GM20000 (cell line): ENCODE measurements at places on chromosomes 7 and 10.

DNA sequence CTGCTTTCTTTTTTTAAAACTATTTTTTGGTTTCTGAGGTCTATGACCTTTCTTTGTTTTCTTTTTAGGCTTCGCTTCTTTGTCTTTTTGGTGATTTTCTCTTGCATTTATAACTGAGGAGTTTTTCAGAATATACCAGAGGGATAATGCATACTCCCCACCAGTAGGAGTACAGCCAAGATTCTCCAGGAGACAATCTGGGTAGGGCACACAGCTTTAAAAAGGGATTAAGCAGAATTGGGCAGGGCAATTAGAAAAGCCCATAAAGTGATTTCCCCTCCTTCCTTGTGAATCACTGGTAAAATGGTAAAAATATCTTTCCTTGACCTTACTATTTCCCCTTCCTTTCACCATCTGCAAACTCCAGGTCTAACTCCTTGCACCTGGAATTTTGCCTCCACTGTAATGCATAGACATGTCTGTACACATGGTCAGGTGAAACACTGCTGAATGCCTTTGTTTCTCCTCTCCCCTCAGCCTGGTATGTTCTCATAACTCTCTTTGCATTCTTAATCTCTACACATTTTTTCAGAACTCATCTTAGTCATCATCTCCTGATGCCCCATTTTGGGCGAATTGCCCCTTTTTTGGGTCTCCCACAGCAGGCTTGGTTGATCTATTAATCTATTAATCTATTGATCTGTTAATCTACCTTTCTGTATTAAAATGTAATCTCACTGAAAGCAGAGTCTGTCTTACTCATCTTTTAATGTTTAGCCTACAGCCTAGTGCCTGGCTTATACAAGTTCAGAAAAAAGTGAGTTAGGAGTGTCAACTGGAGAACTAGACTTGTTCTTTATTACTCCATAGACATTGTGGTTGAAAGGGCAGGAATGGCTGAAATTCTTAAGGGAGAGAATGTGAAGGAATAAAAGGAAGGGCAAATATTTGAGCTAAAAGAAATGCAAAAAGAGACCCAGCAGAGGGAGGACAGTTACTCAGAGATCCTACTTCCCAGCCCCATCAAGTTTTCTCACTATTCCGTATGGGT, 64.6 kb downstream of the MDFIC start:
- no peak for DNase-seq

DNA sequence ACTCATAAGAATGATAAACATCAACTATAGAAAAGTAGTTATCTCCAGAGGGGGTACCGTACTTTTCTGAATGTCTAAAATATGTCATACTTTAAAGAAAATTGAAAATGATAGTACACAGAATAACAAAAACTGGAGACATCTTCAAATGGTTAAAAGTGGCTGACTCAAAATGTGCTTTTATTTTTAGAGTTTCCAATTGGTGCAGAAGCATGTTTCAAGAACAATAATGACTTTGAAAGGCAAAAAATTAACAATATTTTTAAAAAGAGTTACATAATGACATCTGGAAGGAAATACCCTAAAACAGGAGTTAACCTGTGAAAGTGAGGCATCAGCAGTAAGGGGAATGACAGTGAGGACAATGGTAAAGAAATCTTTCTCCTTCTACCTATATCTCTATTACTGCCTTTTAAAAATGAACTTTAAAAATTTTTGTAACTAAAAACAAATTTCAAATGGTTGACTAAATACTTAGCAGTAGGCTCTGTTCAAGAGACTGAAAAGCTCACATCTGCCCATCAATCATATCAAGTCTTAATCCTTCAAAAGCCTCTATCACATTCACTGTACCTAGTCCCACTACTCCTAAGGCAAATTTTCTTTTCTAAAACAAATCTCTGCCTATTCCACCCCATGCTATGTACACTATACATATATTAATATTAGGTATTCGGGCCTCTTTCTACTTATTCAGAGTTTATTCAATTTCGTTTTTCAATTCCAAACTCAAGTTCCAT, 3.0 kb downstream of the ASZ1 start:
- DNase-seq, result peak; percentile 42

DNA sequence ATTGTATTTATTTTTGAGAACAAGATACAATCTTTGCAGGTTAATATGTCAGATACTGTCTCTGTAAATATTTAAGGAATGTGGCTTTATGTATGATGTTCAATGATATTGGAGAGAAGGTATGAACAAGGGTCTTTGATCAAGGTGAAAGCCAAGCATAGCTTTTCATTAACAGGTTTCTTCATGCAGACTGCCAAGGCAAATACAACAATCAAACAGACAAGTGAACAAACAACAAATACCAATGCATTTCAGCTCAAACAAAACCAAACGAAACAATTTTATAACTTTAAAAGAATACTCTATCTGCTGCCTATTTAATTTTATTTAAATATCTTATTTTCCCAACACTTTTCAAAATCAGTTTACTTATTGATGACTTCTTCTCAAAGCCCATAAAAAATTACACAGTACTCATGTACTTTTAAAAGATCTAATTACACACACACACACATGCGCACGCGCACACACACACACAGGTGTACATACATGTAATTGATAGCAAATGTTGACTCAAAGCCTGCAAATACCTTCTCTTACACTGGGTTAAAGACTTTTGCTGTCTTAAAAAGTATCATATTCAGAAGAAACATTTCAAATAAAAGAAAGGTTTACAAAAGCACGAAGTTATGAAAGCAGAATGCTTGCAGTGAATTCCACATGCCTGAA, 201.1 kb upstream of the CCDC6 start:
- no peak for DNase-seq

DNA sequence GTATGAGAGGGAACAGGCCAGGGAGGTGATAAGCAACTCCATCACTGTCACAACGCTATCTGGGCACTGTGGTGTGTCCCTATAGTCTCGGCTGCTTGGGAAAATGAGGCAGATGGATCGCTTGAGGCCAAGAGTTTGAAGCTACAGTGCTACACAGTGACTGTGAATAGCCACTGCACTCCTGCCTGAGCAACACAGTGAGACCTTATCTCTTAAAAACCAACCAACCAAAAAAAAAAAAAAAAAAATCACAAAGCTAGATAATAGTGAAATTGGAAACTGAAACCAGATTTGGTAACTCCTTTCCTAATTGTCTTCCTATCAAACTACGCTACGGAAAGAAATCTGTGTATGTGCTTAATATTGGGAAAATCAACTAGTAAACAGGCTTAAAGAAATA, 14.1 kb downstream of the MICU1 start:
- DNase-seq, result no peak

GRCh38 chr7:6636741-6637543, at the start of gene ZNF316:
Gene ZNF316 (plus strand): TSS chr7:6637318. CDS start chr7:6642410, 5,092 bp downstream.
- peak; percentile 99 for DNase-seq

DNA sequence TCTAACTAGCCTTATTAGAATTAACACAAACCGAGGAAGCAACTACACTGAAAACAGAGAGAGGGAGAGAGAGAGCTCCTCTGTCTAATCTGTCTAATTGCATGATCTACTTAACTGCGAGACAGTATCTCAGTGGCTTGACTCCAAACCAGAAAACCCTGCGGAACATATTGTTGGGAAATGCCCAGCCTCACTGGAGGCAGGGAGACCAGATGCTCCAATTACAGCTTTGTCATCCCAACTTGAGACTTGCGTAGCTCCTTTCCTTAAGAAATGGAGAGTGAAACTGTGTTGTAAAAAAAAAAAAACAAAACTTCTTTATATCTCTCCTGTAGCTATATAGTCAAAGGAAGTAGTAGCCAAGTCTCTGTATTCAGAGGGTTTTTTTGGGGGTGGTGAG, 52.0 kb upstream of the ZNRF2 start:
- no peak for DNase-seq

DNA sequence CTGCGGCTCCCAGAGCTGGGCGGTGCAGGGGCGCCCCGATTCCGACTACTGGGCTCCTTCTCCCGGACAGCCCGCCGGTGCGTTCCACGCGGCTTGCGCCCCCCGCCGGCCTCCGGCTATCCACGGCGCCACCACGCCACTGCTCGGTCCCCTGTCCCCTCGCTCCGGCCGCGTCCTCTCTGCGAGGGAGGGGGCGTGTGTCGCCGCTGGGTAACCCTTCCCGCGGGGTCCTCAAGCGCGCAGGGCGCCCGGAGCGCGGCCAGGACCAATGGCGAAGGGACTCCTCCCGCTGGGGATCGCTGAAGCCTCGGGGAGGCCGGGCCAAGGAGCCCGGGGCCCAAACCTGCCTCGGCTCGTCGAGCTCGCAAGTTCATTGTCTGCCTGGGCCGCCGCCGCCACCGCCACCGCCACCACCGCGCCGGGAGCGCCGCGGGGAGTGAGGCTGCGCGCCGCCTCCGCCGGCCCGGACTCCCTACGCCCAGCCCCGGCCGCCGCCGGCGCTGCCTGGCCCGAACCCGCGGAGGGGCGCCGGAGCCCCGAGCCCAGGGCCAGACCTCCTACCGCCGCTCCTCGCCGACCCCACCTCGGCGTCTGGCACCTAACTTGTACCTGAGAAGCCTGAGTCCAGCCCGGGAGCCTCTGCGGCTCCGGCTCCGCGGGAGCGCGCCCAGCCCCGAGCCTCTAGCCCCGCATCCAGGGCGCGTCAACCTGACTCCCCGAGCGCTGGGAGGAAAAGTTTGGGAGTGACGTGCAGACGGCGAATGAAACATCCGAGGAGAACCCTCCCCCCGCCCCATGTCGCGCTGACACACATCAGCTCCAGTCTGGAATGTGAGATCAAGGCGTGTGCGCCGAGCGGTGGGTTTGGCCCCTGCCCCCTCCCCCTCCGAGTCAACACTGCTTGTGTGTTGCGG, at the start of gene CHST15:
Gene CHST15, minus strand, starts transcription at position 739 of the 914 bp plus-strand sequence. CDS start 47,386 bp downstream, outside the sequence.
- peak; percentile 54 for DNase-seq

GRCh38 chr10:14325325-14325955, 5.3 kb downstream of the FRMD4A start:
- DNase-seq, result peak; percentile 25

- peak; percentile 55 for DNase-seq
Measured at GRCh38 chr7:106166651-106167342, 54.7 kb upstream of the SYPL1 start.

GRCh38 chr10:124233546-124234138, 140.2 kb upstream of the CHST15 start:
- DNase-seq, result no peak

DNA sequence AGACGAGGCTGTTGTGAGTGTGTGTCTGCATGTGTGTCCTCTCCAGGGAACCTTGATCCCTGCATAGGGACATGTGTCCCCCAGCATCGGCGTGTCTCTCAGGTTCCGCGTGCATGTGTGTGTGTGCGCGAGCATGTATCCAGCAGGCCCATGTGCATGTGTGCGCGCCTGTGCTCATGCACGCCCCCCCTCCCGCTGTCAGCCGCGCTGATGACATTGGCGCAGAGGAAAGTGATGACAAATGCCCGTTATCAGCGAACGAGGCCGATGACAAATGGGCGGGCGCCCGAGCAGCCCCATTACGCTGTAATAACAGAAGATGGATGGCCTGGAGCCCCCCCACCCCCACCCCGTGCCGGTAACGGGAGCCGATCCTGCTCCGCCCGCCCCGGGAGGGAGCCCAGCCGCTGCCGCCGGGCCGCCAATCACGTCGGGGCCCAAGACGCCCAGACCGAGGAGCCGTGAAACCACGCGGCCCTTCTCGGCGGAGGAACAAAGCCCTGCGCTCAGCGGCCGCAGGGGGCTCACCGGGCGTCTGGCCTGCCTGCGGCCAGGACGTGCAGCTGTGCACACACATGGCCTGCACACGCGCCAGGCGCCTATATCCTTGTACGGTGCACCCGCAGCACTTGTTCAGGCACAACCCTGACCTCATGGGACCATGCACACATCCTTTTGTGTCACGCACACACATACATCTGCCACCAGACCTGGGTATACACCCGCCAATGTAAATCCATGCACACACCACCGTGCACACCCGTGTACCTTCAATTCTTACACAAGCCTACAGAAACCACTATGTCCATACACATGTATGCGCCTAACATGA, 21.5 kb downstream of the POLL start:
- peak; percentile 73 for DNase-seq

DNA sequence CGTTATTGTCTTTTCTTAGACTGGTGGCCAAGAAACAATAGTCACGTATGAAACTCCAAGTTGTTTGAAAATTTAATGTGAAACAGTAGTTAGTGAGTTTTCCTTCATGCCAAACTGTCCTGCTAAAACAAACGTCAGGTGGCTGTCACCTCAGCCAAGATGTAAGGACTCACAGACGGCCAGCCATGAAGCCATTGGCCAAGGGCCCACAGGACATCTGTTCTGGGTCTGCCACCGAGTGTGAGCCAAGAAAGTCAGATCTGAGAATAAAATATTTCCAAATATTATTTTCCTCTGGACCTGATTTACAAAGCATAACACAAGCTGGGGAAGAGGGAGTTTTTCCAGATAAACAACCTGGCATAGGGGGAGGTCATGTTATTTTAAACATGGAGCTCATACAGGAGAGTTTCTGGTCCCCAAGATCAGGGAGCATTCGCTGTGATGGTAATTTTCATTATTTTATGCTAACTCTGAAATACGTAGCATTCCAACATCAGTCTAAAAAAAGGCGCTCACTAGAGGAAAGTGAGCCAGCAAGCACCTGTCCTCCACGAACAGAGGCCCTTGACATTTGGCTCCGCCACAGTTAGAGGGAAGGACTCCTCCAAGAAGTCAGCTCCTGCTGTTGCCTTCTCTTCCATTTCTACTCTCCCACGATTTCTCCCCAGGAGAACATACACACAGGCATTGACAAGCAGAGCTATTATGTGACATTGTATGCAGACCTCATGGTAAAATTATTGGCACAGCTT, 38.9 kb upstream of the LANCL2 start:
- DNase-seq, result no peak

- DNase-seq, result no peak
Measured at GRCh38 chr10:59287587-59288255, 74.6 kb downstream of the FAM13C start.

GRCh38 chr7:11604505-11604904, 227.5 kb downstream of the THSD7A start:
- no peak for DNase-seq

DNA sequence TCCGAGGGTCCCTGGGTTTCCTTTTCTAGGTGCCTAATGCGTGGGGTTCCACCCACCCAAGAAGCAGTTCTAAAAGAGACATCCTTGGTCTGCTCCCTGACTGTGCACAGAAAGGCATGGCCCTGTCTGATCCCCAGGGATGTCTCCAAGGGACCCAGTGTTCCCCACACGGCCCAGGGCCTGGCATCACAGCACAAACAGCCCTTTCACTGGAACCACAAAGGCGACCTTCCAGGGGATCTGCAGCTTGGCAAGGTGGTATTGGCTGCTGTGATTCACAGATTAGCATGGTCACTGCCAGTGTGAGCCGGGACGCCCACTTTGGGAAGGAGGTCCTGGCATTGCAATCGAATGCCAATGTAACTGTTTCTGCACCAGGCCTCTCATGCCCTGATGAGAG, 6.4 kb downstream of the KCNMA1 start:
- no peak for DNase-seq

DNA sequence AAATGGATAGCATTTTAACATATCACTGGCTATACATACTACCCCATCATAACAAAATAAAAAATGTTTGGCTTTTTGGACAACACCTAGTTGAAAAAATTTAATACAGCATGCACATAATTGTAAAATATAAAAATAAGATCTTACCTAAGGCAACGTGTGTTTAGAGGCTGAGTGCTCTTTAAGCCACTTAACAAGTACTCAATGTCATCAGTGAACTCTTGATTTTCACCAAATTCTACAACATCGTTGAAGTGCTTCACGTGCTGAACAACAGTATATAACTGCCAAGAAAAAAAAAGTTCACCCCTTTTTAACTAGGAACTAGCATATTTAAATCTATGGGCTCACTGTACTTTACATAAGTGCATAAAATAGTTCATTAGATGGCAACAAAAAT, 49.5 kb downstream of the WAPL start:
- no peak for DNase-seq

GRCh38 chr10:24483701-24484100, 240.0 kb downstream of the ARHGAP21 start:
- DNase-seq, result no peak

GRCh38 chr10:21166557-21167287, 269.6 kb upstream of the NEBL start:
- no peak for DNase-seq
